HFFc6 (cell line): ENCODE measurements at places on chromosomes 12 and 14.
A peak's percentile ranks its signal among the peaks of the same experiment; 100 is the strongest.

DNA sequence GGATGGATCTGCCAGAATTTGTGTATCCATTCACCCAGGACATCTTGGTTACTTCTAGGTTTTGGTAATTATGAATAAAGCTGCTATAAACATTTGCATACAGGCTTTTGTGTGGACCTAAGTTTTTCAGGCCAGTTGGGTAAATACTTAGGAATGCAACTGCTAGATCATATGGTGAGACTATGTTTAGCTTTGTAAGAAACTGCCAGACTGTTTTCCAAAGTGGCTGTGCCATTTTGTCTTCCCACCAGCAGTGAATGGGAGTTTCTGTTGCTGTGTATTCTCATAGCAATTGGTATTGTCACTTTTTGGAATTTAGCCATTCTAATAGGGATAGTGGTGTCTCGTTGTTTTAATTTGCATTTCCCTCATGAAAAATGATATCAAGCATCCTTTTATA lies 133.0 kb downstream of the KIF26A start:
- no peak for DNase-seq
- H3K27me3 ChIP-seq = peaks cover 1% of the 10 kb centered on the region; the same call in 1 of the 2 replicates
- 0 out of 2 replicates have a peak, but pooled peaks cover 5% of the 10 kb centered on the region for H3K36me3 ChIP-seq
- no peak overlapping the region for H3K4me3 ChIP-seq
- no peak overlapping the region for H3K27ac ChIP-seq

- H3K36me3 ChIP-seq = no peaks in the 10 kb centered on the region
- H3K27ac ChIP-seq = no peak overlapping the region
- no peak overlapping the region for H3K4me3 ChIP-seq
- DNase-seq = no peak
- no peaks in the 10 kb centered on the region for H3K27me3 ChIP-seq
Observed at GRCh38 chr14:71284048-71284447, 376.8 kb downstream of the PCNX1 start.

GRCh38 chr12:63006536-63006935 lies 71.6 kb upstream of the PPM1H start:
- H3K4me3 ChIP-seq = no peak overlapping the region
- H3K36me3 ChIP-seq = no peaks in the 10 kb centered on the region
- no peak overlapping the region for H3K27ac ChIP-seq
- peaks cover 7% of the 10 kb centered on the region for H3K27me3 ChIP-seq
- DNase-seq = no peak

- peaks cover 5% of the 10 kb centered on the region for H3K27me3 ChIP-seq
- DNase-seq = peak; percentile 36
- no peak overlapping the region for H3K4me3 ChIP-seq
- H3K4me1 ChIP-seq = peaks cover 9% of the 10 kb centered on the region
Observed at GRCh38 chr12:7395950-7396349, 48.0 kb downstream of the CD163L1 start.

GRCh38 chr14:75549169-75549568 lies 26.9 kb downstream of the BATF start:
- H3K27me3 ChIP-seq = peaks cover 35% of the 10 kb centered on the region
- no peaks in the 10 kb centered on the region for H3K36me3 ChIP-seq
- H3K4me3 ChIP-seq = no peak overlapping the region
